ENCODE measurements at places on chromosomes 16 and 17. TPM values are rescaled to one million over a fixed set of nuclear protein-coding genes. Genes with fewer than 3 reads are reported as not detected.
A peak's percentile ranks its signal among the peaks of the same experiment; 100 is the strongest.

DNA sequence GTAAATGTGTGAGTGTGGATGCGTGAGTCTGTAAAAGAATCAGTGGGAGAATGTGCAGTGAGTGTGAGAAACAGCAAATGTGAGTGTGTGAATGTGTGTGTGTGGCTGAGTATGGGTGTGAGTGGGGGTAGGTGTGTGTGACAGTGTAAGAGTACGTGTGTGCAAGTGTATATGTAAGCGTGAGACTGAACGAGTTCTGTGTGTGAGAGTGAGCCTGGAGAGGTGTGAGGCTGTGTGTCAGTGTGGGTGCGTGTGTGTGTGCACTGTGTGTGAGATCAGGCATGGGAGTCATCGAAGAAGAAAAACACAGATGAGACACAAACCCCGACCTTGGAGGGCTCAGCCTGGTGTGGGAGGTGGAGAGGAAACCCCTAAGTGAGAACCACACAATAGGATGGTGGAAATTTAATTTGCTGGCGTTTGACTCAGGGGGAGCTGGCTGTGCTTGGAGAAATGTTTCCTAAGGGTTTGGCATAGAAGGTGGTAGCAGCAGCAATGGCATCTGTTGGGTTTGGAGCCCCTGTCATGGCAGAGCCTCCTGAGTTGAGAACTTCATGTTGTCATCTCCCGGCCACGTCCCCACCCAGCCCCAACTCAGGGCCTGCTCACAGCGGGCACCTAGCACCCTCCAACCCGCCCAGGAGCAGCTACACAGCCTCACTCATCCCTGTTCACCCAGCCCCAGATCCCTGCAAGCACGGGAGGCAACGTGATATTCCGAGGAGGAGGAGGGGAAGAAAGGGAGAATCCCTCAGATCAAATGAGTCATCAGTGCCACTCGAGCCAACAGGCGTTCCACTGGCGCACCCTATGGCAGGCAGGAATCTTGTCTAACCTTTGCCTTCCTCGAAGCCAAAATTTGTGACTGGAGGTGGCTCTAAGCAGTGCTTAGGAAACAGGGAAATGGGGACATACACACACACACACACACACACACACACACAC is 14.3 kb upstream of the NUBP1 start:
- DNase-seq: peak; percentile 89

DNA sequence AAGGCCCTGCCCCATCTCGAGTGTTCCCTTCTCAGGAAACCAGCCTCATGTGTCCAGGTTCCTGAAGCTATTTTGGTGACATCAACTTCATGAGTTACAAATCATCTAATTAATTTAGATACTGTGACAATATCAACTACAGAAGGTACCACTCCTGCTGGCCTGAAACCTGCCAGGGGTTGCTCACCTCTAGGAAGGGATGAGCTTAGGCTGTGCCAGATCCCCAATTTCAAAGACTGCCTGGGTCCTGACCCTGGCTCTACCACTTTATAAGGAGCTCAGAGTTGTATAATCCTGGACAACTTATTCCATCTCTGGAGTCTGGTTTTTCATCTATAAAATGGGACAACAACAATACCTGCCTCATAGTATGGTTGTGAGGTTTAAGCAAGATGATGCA is 5.2 kb downstream of the C16orf78 start:
- no peak for DNase-seq

DNA sequence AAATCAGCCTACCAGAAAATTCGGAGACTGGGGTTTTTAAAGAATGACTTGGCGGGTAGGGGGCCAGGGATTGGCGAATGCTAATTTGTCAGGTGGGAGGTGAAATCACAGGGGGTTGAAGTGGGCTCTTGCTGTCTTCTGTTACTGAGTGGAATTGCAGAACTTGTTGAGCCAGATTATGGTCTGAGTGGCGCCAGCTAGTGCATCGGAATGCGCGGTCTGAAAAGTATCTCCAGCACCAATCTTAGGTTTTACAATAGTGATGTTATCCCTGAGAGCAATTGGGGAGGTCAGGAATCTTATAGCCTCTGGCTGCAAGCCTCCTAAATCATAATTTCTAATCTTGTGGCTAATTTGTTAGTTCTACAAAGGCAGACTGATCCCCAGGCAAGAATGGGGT is 762 bp upstream of the RBL2 start:
- no peak for DNase-seq

The RPGRIP1L gene
- 2.5 TPM for total RNA-seq

The NPIPA5 gene
- total RNA-seq: 22.8 TPM

The NACA2 gene
- total RNA-seq: not detected

The SMPD3 gene
- total RNA-seq: 30.2 TPM

Measured in lower leg skin (tissue), 4 donors.